Thoracic aorta (tissue), 2 donors: ENCODE measurements at places on chromosomes 13 and 19. TPM values are rescaled to one million over a fixed set of nuclear protein-coding genes. Genes with fewer than 3 reads are reported as not detected.

- no peak for DNase-seq
Measured at GRCh38 chr19:41638641-41639081, 11.8 kb upstream of the CEACAM4 start.

DNA sequence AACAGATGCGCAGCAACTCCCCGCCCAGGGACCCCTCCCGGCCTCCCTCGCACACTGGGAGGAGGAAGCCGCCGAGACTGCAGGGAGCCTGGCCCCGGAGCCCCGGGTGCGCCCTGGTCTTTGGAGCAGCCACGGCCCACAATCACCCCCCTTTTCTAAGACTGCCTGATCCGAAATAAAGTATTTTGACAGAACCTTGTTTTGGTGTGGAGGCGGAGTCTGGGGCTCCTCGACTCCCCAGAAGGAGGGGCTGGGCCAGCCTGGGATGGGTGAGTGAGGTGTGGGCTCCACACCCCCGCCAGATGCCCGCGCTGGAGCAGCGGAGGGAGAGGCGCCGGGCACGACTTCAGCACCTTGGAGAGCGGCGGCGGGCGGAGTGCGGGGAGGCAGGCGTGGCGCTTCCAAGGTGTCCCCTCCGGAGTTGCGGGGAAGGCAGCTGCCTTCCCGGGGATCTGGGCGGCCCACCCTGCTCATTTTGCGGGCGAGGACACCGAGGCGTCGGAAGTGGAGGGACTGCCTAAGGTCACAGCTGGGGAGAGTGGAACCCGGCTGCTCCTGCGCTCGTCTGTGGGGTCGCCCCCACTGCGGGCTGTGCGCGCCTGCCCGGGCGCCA lies 9.4 kb downstream of the SIRT6 start:
- no peak for DNase-seq

GRCh38 chr13:68345963-68346531 lies 1115.9 kb upstream of the PCDH9 start:
- DNase-seq = no peak

DNA sequence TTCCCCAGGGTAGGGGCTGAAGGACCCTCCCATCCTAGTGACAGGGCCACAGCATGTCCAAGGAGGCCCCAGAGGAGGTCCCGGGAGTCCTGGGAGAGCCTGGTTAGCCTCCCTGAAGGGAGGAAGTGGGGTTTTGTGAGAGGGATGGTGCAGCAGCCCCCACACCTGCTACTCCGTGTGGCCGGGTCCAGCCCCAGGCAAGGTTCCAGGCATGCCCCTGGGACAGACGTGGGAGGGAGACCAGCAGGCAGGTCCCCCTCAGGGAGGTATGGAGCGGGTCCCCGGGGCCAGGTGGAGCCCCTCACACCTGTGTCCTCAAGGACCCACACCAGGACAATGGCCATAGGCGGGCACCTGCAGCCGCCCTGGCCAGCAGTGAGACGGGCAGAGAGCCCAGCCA lies 1.9 kb upstream of the F7 start:
- no peak for DNase-seq

Gene WDR87
- not detected for total RNA-seq
